ENCODE measurements at places on chromosomes 6 and 20.

- DNase-seq, result peak; percentile 68
These were observed 978.5 kb downstream of the TBC1D32 start for GRCh38 chr6:120355822-120356221.

DNA sequence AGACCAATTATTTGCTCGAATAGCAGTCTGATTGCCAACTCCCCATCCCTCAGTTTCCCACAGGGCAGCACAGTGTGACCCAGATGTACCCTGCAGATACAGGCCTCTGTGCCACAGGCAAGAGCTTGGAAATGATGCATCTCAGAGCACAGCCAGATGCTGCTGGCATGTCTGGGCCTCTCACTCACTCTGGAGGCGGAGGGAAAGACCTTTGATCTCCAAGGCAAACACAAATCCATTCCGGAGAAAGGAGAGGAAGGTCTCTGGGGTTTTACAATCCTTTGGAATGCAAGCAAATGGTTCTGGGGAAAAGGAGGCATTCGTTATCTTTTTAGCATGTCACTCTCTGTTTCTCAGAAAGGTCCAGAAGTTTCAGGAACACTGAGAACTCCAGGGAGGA, 74.2 kb downstream of the RIOK1 start:
- DNase-seq, result no peak

DNA sequence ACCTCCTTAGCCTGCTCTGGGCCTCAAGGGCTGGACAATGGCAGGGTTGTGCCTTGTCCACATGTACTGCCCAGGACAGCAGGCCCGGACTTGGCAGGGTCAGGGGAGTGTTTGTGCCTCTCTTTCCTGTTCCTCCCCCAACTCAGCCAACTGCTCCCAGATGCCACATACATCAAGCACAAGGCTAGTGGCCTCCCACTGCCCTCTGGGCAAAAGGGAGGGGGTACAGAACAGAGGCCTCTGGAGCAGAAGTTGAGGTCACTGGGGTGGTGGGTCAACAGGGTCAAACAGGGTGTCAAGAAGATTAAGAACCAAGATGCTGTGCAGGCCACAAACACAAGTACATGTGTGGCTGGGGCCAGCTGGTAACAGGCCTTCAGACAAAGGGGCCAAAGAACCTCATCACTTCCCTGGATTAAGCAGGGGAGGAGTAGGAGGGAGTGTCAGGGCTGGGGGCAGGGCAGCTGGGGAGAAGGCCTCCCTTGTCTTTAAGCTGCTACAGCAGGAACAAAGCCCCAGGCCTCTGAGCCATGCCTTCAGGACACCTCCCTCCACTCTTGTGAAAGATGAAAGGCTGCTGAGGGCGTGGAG, 36.0 kb downstream of the KCNK5 start:
- no peak for DNase-seq

DNA sequence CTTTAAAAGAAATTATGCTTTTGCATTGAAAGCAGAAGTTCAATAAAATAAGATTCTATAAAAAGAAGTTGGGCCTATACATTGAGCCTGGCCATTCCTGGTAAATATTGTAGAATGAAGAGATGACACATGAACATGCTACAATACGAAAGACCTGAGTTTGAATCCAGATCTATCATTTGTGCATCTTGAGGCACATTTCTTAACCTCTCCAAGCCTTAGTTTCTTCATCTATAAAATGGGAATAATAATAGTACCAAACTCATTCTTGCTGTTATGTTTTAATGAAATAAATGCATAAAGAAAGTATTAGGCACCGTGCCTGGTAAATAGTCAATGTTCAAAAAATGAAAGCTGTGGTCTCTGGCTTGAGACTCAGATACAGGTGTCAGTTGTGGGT, 76.9 kb upstream of the PHACTR2 start:
- no peak for DNase-seq

DNA sequence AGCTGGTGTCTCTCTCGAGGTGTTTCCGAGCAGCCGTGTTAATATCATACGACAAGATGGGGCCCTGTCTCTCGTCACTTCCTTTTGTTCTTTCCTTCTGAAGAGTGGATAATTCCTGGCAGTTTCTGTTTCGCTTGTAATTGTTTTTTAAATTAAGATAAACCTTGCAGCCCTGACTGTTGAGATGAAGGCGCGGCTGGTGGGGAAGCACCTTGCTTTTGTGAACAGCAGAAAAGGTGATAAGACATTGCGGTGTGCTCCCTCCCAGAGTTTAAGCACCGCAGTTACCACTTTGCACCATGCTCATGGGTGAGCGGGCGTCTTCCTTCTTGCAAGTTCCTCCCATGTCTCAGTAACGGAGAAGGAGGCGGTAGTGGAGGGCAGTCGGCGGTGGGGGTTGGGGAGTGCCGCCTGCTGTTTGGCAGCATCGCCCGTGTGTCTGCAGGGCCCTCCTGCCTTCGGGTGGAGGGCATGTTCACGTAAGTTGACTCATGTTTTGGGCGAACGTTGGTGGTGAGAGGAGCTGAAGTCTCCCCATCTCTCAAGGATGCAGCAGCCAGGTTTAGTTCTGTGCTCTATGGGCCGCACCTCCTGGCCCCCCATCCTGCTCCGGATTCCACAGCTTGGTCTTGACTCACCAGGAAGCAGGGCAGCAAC, 345.9 kb downstream of the TAF4 start:
- no peak for DNase-seq

- DNase-seq, result no peak
These were observed 13.6 kb downstream of the GINS1 start for GRCh38 chr20:25421102-25421501.

- no peak for DNase-seq
These were observed 2.9 kb upstream of the CALHM5 start for GRCh38 chr6:116508527-116508926.

DNA sequence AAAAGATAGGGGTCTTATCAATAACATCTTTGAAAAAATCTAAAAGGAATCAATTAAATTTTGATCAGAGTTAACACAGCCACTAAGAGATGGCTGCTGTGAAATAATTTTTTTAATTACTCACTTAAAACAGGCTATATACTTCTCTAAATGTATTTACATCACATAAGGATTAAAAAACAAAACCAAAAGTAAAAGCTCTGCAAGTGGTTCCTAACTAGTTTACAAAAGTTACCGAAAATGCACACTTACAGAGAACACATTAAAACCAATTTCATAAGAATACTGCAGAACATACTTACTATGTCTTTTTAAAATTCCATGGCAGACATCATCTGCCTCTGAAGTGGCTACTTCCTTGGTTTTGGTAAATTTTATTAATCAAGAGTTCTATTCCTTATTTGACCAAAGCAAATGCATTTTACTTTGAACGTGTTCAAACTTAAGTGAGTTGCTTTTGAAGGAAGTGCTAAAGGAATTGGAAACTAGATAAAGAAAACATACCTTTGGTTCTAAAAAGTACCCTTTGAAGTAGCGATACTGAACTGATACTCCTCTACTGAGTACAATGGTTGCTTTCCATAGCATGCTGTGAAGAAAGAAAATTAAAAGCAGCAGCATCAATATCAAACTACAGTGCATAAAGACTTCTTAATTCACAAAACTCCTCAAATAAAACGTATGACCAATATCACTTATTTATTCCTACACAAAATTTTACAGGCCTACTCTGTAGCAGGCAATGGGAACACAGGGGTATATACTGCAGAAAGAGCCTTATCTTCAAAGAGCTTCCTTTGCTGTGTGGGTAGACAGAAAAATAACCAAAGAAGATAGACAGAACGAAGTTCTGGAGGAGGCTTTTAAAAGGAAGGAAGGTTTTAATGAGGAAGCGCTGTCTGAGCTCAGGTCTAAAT, 157.1 kb upstream of the SHLD1 start:
- no peak for DNase-seq

GRCh38 chr20:22686097-22686496, 101.7 kb upstream of the FOXA2 start:
- peak; percentile 47 for DNase-seq

DNA sequence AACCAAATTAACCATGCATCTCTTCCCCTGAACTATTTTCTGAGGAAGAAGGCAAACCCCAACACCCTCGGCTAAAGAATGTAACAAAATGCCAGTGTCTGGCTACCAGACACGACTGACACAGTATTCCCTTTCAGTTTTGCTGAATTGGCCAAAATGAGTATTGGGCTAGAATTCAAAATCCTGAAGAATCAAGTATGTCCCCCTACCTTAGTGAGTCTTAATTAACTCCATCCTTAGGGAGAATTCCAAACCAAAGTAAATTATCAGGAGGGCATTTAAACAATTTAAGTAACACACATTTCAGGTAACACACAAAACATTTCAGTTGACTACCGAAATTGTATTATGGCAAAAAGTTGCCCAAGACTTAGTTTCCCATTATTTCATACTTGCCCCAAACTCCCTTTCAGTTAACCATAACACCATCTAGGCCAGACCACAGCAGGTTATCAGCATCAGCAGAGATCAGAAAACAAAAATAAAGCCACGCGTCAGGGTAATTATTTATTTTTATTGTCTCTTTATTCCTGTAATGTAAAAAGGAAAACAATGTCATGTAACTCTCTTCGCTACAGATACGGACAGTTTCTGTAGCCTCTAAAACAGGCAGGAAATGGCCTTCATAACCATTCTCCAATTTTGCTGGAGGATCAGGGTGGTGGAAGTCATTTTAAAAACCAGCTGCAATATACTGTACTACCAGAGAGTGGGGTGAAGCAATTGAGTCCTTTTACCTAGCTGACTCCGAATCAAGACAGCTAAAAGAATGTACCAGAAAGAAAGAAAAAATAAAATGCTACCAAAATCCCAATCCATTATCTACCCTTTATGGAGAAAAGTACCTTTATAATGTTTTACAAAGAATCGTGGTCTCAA, 1.9 kb downstream of the SNX5 start:
- DNase-seq, result peak; percentile 52

DNA sequence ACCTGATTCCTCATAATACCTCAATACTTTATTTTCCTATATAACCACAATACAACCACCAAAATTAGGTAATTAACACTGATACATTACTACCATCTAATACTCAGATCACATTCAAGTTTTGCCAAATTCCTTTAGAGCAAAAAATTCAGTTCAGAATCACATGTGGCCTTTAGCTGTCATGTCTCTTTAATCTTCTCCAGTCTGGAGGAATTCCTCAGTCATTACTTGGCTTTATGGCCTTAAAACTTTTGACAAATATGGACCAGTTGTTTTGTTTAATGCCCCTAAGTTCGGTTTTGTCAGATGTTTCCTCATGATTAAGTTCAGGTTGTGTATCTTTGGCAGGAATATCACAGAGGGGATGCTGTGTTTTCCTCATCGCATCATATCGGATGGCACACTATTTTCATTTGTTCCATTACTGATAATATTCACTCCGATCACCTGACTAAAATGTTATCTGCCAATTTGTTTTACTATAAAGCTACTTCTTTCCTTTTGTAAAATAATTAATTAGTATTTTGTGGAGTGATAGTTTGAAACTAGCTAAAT, 51.2 kb upstream of the AKIRIN2 start:
- DNase-seq, result no peak

DNA sequence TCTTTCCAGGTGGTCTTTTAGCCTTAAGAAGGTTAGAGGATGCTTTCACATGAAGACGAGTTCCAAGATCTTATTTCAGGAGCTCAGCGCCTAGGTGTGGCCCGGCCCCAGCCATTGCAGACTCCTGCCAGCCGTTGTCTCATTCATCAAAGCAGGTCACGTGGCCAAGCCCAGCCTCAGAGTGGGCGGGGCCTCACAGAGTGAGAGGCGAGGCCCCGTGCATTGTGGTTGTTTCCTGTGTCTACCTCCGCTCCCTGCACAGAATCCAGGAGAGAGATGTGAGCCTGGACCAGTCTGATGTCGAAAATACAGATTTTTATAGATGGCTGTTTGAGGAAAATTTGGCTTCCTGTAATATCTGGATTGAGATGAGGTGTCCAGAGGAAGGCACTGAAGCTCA, 49.2 kb upstream of the CST5 start:
- DNase-seq, result no peak
